ENCODE measurements at places on chromosomes 7 and 10.
A peak's percentile ranks its signal among the peaks of the same experiment; 100 is the strongest.

DNA sequence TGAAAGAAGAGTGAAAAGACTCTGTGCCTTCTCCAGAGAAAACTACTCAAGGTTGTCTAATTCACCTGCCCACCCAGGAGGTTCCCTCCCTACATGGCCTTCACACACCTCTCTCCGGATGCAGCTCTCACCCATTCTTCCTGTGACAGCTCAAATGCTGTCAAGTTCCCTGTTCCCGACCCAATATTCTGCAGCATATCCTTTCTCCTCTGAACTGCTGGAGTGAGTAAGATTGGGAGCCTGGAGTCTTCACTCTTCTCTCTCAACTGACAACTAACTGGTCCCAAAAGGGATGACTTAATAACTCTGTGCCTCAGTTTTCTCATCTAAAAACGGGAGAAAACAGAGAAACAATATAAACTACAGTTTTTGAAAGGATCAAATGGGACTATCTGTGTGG, 5.1 kb downstream of the TMEM26 start:
- DNase-seq: no peak

DNA sequence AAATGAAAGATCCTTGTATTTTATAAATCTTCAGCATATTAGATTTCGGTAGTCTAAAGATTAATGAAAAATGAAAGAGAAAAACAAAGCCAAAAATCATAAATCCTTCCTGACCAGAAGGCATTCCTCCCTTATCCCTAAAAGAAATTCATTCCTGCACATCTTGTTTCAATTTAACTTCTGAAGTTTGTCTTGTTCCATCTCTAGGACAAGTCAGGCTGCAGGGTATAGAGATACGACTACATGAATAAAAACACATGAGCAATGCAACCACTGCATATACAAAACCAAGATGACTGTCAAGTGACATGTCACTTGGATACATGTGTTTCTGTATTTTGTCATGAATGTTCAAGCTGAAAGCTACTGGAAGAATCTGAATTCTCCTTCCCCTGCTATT, 214.9 kb downstream of the JAZF1 start:
- DNase-seq: no peak

DNA sequence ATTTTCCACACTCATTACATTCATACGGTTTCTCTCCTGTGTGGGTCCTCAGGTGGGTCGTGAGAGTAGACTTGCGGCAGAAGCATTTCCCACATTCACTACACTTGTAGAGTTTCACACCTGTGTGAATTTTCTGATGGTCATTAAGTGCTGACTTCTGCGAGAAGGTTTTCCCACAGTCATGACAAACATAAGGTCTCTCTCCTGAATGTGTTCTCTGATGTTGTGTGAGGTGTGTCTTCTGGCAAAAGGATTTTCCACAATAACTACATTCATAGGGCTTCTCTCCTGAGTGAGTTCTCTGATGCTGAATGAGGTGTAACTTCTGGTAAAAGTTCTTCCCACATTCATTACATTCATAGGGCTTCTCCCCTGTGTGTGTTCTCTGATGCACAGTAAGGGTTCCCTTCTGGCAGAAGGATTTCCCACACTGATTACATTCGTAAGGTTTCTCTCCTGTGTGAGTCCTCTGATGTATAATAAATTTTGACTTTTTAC, 15.1 kb downstream of the ZNF12 start:
- no peak for DNase-seq

- no peak for DNase-seq
These were observed 15.8 kb upstream of the DOCK1 start for GRCh38 chr10:126889421-126889820.

DNA sequence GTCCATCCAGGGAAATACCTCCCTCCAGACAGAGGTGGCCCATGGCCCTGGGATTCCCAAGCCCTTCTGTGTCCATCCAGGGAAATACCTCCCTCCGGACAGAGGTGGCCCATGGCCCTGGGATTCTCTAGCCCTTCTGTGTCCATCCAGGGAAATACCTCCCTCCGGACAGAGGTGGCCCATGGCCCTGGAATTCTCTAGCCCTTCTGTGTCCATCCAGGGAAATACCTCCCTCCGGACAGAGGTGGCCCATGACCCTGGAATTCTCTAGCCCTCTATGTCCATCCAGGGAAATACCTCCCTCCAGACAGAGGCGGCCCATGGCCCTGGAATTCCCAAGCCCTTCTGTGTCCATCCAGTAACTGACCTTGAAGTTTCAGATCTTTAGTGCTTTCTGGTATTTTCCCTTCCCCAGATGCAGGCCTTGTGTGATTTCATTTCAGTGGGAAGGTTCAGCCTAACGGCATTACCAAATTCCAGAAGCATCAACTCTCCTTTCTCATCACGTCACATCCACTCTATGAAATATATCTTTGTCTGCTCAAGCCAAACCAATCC, 28.8 kb upstream of the DIP2C start:
- no peak for DNase-seq

- peak; percentile 23 for DNase-seq
These were observed 1.0 kb downstream of the CDK6 start for GRCh38 chr7:92835261-92835850.

GRCh38 chr10:7986851-7987250, 67.6 kb upstream of the GATA3 start:
- DNase-seq: no peak

DNA sequence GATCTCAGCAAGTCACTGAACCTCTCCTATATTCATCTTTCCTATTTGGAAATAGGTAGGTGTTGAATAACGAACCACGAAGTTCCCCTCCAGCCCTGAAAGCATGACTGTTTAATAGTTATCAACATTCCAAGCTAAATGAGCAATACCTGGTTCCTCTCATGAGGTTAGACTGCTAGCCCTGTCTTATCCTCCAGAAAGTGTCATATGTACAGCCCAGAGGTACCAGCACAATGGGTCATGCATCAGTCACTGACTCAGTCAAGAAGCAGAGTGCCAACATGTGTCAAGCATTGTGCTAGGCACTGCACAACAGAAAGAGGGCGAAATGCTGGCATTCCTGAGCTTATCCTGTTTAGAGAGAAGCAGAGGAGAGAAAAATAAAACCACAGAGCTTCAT, 70.0 kb downstream of the AMPH start:
- DNase-seq: no peak

- DNase-seq: no peak
These were observed 99.6 kb downstream of the NPSR1 start for GRCh38 chr7:34757570-34758110.

DNA sequence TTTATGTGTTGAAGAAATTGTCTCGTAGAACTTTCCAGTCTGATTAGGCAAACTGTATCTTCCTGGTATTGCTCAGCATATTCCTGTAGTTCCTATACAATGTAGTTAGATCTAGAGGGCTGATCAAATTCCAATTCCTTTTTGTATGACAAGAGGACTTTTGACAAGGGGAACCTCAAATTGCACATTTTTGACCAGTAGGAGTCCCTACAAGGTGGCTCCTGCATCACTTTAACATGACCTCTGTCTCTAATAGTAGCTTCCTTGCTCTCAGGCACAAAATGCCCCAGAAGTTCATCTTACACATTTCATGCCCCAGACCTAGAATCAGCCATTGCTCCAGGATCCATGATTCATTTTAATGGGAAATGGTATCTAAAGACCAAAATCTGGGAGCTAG, 18.7 kb downstream of the HERPUD2 start:
- DNase-seq: no peak

- no peak for DNase-seq
These were observed 233.4 kb downstream of the WDR37 start for GRCh38 chr10:1289591-1289990.

DNA sequence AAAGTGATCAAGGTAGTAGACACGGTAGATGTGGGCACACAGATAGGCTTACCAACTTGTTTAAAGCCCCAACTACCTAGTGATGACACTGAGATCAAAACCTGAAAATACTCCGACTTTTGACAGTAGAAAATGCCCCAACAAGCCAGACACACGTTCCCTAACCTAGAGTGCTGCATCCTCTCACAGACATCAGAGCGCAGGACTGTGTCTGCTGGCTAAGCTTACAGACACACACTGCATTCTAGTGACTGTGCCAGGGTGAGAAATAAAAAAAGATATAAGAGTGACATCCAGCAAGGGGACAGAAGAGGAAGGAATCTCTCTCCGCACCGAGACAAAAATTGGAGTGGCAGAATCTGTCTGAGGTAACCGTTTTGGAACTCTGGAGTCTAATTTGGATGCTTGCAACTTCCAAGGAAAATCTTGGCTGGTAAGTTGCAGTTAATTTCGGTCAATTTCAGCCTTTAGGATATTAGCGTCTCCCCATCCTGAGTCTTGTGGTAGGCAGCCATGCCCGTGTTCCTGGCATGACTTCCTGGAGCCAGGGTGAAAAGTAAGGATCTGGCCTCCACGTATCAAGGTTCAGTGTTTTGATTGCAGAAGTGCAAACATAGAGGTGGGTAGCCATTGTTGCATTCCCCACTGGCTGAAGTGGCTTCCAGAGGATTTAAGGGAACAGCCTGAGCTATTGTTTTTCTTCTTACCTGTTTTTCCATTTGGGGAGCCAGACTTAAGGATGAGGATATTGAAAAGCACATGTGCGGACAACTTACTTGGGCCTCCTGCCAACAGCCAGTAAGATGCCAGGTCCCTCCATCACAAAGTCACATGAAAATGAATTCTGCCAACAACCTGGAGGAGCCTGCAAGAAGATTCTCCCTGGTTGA, 124.1 kb downstream of the SMURF1 start:
- no peak for DNase-seq

GRCh38 chr10:47101196-47101595, 190.0 kb downstream of the PTPN20 start:
- DNase-seq: no peak

DNA sequence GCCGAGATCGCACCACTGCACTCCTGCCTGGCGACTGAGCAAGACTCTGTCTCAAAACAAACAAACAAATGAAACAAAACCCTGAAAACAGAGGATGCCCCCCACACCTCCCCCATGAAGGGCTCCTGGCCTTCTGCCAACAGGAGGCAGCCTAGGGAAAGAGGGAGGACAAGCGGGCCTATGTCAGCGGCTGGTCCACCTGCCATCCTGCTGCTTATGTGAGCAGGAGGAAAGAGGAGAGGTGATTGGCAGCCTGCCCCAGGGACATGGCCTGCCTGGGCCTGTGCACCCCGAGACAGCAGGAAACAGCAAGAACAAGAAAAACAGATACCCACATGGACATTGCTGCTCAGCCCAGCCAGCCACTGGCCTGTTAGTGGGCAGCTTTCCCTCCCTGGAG, 9.1 kb upstream of the ZNF316 start:
- DNase-seq: no peak

DNA sequence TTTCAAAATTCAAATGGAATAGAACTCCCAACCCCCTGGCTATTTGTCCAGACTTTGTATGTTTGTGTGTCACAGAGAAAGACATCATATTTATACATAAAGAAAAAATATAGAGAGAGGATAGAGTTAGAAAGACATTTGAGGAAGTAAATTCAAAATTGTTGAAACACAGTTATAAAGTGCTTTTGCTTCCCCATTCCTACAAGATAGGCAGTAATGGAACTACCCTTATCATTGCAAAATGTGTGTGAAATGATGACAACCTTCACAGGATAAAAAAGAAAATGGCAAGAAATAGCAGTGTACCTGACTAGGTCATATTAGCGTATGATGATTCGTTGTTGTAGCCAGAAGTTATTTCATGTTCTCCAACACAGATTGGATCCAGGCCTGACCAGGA, 63.1 kb downstream of the FZD1 start:
- DNase-seq: no peak

GRCh38 chr7:157006829-157007469, 3.5 kb downstream of the MNX1 start:
- no peak for DNase-seq

- no peak for DNase-seq
These were observed 78.8 kb upstream of the ANKRD1 start for GRCh38 chr10:90999512-91000172.

GRCh38 chr10:81524467-81524866, 350.5 kb upstream of the NRG3 start:
- no peak for DNase-seq

DNA sequence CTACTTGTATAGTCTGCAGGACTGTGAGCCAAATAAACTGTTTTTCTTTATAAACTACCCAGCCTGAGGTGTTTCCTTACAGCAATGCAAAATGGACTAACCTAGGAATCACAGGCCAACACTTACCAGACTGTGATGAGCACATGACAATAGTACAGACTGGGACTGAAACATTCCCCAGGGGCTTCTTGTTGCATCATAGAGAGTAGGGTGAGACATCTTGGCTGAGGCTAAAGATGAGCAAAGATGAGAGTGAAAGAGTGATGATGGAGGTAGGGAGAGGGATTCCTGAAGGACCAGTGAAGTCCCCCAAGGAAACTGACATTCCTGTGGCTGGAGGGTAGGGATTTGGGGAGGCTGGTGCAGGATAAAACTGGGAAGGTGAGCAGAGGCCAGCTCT, 194.4 kb downstream of the TPST1 start:
- DNase-seq: no peak

DNA sequence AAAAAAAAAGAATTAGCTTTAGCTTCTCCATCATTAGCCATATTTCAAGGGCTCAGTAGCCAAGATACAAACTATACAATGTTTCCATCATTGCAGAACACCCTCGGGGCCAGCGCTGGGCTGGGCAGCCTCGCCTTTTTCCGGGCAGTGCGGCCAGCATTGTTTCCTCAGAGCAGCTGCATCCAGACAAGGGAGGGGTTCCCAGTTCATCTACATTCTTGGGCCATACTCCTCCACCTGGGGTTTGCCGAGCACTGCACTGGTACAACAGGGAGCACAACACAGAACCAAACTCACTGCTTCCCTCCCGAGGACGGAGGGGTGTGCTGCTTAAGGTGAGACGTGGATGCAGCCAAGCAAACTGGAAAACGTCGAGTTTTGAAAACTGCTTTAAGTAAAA, 2.4 kb upstream of the PKD1L1 start:
- no peak for DNase-seq

DNA sequence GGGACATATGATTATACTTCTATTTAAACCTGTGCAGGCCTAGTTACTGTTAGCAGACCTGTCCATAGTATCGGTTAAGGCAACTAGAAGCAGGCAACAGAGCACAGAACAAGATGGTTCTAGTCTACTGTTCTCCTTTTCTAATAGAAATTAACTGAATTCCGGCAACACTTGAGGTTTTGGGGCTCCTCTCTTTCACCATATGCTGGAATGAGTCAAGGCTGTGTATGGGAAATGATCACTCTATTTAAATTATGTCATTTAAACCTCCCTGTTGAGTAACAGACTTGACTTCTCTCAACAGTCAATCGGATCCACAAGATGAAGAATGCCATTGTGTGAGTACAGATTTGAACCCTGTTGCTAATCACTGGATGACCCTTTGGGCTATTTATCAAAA, 6.2 kb upstream of the OTUD1 start:
- DNase-seq: no peak

GRCh38 chr7:130971297-130971696, 237.3 kb upstream of the KLF14 start:
- DNase-seq: no peak

Measured in T follicular helper cell (primary cell).